Fibroblast of the aortic adventitia (primary cell): ENCODE measurements at places on chromosomes 11 and 22. TPM values are rescaled to one million over a fixed set of nuclear protein-coding genes. Genes with fewer than 3 reads are reported as not detected.

OR8H1 gene
- not detected in 2 replicates for total RNA-seq

FKBP2 gene
- total RNA-seq, result 34.3 and 60.3 TPM in 2 replicates

GPHA2 gene
- total RNA-seq, result not detected in 2 replicates

DRG1 gene
- 74.3 and 89.4 TPM in 2 replicates for total RNA-seq

IRAG1 gene
- 17.6 and 32.0 TPM in 2 replicates for total RNA-seq

DAGLA gene
- 1.1 and 4.2 TPM in 2 replicates for total RNA-seq

SERHL2 gene
- total RNA-seq, result 2.0 and 2.2 TPM in 2 replicates

CELF1 gene
- total RNA-seq, result 63.2 and 103 TPM in 2 replicates

INPP5J gene
- under 0.01 and 0.41 TPM in 2 replicates for total RNA-seq

OR52I2 gene
- total RNA-seq, result not detected in 2 replicates

ELMOD1 gene
- total RNA-seq, result 0.36 and 0.90 TPM in 2 replicates

OR5P2 gene
- total RNA-seq, result not detected in 2 replicates

LMNTD2 gene
- 0.36 TPM in 1 of 2 replicates, not detected in the other for total RNA-seq

OR5D16 gene
- total RNA-seq, result not detected in 2 replicates

PES1 gene
- total RNA-seq, result 54.9 and 189 TPM in 2 replicates

AAMDC gene
- 28.8 and 51.8 TPM in 2 replicates for total RNA-seq
